ENCODE measurements at places on chromosomes 3 and 15.

DNA sequence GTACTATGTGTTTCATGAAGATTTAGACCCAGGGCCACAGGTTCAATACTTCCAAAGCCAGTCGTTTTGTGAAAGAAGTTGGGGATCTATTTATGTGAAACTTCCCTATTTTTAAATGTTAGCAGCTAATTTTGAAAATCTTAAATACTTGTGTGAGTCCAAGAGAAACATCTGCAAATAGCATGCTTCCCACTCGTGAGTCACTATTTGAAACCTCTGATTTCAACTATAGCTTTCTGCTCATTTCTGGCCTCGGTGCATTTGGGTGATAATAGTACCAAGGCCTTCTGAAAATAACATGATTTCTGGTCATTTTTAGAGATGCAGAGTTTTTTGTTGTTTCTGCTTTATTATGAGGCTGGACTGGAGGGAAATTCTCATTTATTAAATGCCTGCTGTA is 110.0 kb downstream of the OPA1 start:
- no peak for DNase-seq

GRCh38 chr3:56796202-56796601 is 5.5 kb downstream of the ARHGEF3 start:
- no peak for DNase-seq

- no peak for DNase-seq
Measured at GRCh38 chr3:40920041-40920440, 279.3 kb upstream of the CTNNB1 start.

DNA sequence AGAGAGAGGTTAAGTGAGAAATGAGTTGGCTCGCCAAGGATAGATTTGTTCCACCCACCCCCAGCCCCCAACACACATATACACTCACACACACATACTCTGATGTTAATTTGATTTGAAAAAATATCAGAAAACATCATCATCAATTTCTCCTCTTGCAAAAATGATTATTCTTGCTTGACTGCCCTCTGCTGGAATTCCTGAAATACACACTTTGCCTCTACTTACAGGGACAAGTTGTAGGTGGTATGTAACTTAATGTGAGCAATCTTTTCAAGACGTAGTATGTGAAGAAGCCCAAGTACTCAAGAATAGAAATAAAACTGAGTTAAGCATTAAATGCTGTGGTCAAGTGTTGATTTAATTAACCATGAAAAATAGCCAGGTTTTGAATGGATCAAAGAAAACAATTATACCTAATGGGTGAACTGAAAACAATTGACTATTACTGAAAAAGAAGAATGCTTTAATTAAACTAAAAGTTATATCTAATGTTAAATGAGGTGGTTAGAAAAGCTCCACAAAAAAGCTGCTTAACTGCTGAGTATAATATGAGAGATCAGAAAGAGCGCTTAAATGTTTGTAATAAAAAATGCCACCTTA is 46.6 kb upstream of the MDFIC2 start:
- DNase-seq: no peak

DNA sequence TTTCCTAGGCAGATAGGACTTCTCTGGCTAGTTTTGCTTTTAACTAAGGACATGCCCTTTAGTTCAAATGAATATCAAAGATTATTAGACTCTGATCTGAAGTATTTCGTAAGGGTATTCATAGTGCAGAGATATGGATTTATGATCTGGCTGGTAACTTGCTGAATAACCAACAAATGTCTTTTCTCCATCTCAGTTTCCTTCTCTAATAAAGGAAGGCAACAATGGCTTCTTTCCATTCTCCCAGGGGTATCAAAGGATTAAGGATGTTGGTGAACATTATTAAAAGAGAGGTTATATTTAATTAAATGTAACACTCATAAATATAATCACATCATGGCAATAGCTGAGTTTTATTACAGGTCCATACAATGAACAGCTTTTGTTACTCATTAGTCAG is 79.2 kb upstream of the STXBP5L start:
- no peak for DNase-seq

- DNase-seq: no peak
Measured at GRCh38 chr3:110123946-110124345, 786.6 kb upstream of the DPPA4 start.

GRCh38 chr3:150232992-150233451 is 175.1 kb upstream of the TSC22D2 start:
- DNase-seq: no peak

- DNase-seq: no peak
Measured at GRCh38 chr3:63037116-63037515, 161.9 kb upstream of the CADPS start.

DNA sequence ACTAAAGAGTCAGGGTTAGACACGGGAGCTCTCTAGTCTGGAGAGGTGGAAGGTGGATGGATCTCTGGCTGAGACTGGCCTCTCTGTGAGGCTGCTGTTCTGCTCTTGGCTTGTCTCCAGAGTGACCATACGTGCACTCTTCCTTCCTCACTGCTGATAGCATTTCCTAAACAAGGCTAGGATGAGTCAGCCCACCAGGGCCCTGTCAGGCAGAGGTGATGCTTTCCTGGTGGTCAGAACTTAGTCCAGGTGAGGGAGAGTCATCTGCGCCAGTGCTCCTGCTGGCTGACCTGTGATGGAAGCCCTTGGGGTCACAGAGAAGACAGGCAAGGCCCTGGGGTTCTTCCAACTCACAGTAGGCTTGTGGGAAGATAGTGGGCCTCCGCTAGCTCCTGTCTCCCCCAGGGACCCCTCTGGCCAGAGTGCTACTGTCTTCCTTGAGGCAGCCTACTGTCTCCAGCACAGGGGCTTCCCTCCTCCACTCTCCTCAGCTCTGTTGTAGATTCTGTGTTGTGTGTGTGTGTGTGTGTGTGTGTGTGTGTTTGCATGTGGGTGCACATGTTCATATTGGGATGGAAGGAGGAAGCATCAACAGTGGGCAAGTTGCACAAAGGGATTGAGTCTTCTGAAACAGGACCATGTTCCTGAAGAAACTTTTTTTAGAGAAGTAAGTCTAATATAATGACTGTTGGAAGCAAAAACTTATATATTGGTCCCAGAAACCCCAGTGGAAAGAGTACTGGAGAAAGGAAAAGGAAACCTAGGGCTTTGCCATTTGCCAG is 16.5 kb downstream of the ALPK3 start:
- DNase-seq: no peak

DNA sequence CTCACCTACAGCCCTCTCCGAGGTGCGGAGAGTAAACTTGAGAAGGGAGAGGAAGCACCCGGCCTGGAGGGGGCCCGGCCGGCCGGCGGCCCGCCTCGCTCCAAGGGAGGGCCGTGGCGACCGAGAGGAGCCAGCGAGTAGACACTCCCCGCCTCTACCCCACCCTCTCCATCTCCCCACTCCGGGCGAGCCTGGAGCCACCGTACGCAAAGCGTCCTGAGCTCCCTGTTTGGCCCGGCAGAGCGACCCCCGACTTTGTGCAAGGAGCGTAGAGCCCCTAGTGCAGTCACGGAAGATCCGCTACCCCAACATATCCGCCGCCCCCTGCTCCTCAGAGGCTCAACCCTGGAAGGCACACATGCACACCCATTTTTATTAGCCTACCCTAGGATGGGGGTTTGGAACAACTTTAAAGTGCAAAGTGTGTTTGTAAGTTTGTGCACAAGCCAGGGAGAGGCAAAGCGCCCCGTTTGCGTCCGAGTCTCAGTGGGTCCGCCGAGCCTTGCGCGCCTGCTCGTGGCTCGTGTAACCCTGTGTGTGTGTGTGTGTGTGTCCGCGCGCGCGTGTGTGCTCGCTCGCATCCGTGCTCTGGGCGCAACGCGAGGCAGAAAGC is 508 bp upstream of the SMAD6 start:
- DNase-seq: peak; percentile 69

DNA sequence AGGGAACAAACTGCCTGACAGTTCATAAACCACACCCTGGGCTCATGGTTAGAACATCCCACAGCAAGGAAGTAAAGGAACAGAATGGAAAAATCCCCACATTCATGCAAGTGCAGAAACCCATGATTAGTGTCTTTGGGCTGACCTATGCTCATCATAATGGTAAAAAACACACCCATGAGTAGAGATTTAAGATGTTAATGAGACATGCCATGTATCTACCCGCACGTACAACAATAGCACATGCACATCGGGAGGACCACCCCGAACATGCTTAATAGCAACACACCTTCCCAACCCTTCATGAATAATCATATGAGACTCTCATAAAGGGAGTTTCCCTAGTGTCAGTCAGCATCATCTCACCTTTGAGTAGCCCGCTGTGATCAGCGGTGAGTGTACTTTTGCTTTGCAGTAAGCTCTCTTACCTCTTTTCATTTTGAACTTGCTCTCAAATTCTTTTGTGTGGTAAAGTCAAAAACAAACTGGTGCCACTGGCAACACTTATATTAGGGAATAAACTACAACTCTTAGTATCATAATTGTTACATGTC is 23.2 kb downstream of the ZBED2 start:
- DNase-seq: no peak

GRCh38 chr3:183253528-183254486 is 754 bp downstream of the B3GNT5 start:
- peak; percentile 65 for DNase-seq

GRCh38 chr3:133939463-133939835 is 43.8 kb upstream of the RAB6B start:
- DNase-seq: no peak

- no peak for DNase-seq
Measured at GRCh38 chr15:64044300-64045100, 1.8 kb downstream of the DAPK2 start.

DNA sequence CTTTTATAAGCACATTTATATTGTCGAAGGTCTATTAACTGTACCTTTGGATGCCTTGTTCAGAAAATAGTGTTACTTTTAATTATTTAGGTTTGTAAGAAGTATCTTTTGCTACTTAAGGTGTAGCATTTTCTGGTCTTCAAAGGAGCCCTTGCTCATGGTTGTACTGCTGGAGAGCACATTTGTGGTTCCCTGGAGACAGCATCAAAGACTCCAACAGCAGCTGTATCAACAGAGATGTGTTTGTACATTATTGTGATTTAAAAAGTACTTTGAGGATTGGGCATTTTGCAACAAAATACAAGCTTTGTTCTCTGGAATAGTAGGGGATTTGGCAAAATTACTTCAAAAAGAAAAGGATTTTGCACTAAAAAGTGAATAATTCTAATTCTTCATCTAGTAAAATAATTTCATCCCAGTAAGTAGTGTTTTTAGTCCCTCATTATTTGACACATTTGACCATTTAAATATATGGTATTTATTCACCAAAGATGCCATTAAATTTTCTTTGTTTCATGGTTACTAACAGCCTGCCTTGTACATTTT is 16.5 kb downstream of the TBC1D23 start:
- DNase-seq: no peak

DNA sequence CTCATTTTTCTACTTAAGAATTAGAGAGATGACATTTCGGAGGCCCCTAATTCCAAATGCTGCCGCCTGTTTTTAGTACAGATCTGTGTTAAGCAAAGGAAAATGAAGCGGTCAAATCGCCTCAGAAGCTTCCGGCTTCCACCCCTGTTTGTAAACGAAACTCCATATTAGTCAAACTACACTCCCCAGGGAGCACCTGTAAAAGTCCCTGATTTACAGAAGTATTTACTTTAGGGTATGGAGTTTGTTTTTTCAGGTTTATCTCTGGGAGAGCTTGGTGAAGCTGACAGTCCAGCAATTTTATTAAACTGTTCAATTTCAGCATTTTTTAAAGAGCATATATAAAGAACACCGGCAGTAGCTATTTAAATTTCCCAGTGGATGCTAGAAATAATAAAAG is 319.8 kb downstream of the FHIT start:
- no peak for DNase-seq

DNA sequence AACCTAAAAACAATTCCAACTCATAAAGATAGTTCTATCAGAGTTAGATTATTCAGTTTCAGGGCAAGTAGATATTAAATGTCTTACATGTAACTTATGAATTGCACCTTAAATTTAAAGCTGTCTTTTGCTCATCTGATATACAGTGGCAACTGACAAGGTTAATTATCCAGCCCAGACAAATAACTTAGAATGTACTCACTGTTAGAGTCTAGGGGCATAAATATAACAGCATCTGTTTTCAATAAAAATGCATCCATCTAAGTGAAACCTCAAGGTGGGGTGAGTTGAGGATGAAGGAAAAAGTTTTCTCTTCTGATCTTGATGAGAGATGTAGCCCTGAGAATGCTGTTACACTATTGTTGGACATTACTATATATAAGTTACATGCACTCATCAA is 112.6 kb downstream of the FBN1 start:
- no peak for DNase-seq

- no peak for DNase-seq
Measured at GRCh38 chr3:65745306-65745705, 293.4 kb downstream of the MAGI1 start.

- no peak for DNase-seq
Measured at GRCh38 chr3:14832975-14833722, 14.4 kb downstream of the FGD5 start.

DNA sequence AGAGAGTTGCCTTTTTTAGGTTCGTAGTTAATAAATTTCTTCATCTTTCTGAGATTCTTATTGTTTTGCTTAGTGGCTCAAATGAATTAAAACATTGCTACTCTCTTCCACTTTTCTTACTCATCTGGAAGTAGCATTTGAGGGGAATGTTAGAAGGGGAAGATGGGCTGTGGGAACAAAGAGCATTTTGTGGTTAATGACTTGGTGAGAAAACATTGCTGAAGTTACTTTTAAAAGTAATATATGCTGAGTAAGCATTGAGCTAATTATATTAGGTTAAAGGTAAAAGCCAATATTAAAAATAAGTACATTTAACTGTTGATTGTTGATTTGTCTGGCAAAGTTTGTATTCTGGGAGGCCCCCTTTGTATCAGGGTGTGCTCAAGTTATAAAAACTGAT is 5.7 kb downstream of the MORF4L1 start:
- no peak for DNase-seq

- no peak for DNase-seq
Measured at GRCh38 chr3:65666448-65667091, 372.1 kb downstream of the MAGI1 start.

DNA sequence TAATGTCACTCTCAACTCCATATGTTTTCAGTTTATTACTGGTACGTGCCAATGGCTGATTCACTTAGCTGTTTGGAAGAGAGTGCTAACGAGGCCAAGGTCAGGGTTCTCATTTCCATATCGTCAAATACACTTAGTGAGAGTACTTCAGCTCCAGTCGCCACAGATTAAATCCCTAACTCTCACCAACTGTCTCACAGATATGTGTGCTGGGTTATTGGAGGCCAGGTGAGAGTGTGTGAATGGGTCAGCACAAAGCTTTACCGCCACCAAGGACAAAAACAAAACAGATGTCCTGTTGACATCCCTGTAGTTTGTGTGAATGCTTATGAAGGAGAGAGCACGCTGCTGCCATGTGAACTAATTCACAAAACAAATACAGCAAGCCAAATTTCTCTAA is 133.5 kb upstream of the TBL1XR1 start:
- DNase-seq: no peak

GRCh38 chr3:164375995-164376394 is 702.3 kb downstream of the SI start:
- DNase-seq: no peak

GRCh38 chr15:75029378-75030022 is 6.1 kb downstream of the PPCDC start:
- DNase-seq: peak; percentile 92

- no peak for DNase-seq
Measured at GRCh38 chr3:13656584-13657301, 107.8 kb downstream of the FBLN2 start.

- no peak for DNase-seq
Measured at GRCh38 chr3:127762077-127762786, 60.1 kb downstream of the MGLL start.

GRCh38 chr3:15310491-15311370 is 21.7 kb downstream of the SH3BP5 start:
- DNase-seq: peak; percentile 73

GRCh38 chr3:10635446-10636076 is 130.2 kb upstream of the ATP2B2 start:
- no peak for DNase-seq
